ENCODE measurements at places on chromosomes 1 and 21.
A peak's percentile ranks its signal among the peaks of the same experiment; 100 is the strongest.

DNA sequence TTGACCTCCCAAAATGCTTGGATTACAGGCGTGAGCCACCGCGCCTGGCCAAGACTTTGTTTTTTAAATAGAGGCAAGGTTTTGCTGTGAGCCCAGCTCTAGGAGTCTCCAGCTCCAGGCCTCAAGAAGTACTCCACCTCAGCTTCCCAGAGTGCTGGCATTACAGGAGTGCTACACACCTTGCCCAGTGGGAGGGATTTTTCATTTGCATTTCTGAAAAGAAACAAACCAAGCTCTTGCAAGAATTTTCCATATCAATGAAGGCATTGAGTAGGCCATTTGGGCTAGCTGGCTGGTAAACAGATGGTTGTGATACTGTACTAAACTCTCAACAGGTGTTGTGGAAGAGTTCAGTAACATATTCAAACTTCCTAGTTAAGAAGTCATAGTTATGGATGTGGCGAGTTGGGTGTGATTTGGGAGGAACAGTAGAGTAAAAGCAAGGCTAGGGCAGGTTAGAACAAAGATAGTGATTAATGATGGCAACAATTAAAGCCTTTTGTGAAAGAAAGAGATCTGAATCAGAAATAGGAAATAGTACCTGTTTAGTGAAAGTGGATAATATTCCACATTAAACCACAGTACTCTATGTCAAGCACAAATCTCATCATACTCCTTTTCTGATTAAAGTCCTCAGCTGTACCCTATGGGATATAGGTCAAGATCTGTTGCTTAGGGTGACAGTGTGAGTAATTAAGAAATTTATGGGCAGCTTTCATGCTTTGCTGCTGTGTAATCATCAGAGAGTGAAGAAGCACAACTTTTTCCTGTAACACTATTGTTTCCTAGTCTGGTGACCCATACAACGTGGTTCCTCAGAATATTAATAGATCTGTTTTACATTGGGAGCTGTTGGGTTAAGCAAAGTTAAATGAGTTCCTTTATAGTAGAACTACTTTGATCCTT is 10.7 kb downstream of the AKIRIN1 start:
- DNase-seq = no peak

DNA sequence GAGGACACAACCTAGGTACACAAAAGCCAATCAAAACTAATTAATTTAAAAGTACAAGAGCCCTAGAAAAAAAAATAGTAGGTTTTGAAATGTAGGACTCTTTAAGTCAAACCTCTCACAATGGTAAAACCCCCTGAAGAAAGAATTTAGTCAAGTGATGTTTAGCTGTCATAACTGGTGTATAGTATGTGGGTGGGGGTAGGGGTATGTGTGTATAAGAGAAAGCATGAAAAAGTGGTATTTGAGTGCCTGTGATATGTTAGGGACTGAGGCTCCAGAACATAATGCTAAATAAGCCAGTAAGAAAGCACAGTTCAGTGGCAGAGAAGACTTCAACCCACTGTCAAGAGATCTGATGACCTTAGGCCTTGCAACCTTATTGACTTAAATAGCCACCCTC is 507.9 kb downstream of the TTLL7 start:
- no peak for DNase-seq

DNA sequence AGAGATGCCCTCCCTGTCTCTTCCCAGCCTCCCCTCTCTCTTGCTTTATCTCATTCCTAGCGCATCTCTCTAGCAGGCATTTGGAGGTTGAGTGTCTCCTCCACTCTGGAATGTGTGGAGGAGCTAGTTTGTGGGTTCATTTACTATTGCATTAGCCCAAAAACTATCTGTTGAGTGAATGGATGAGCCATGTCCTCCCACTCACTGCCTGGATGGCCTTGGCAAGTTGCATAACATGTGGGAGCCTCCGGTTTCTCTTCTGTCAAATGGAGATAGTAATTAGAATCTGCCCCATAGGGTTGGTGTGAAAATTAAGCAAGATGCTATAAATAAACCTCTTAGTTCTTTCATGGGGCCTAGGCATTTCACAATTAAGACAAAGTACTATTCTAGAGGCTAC is 181.8 kb downstream of the KAZN start:
- DNase-seq = peak; percentile 58

DNA sequence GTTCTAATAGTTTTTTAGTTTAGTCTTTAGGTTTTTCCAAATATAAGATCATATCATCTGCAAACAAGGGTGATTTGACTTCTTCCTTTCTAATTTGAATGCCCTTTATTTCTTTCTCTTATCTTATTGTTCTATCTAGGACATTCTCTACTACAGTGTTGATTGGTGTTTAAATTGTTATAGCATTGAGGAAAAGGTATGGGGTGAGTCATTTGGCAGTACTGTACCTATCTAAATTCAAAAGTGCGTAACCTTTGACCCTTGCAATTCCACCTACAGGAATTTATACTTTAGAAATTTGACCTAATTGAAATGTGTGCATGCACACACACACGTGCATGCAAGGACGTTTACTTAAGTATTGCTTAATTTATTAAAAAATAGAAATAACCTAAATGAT is 78.3 kb downstream of the MAB21L3 start:
- DNase-seq = no peak

DNA sequence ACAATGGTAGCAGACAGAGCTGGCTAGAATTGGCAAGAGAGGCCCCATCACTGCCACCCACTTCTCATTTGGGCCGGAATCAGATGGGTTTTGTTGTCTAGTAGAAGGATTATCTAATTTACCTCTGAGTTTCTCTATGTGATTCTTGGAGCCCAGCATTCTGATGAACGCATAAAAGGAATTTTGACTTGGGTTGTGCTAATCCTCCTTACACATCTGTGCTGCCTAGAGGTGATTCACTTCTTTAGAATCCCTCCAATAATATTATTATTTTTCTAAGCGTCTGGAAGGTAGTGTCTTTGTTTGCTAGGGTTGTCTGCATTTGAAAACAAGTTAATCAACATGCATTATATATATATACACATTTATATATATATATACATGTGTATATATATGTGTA is 118.1 kb downstream of the RUNX1 start:
- peak; percentile 53 for DNase-seq

GRCh38 chr1:207830788-207831187 is 78.9 kb downstream of the CD46 start:
- no peak for DNase-seq

- no peak for DNase-seq
Observed at GRCh38 chr21:24910591-24910990, 696.7 kb downstream of the MRPL39 start.

DNA sequence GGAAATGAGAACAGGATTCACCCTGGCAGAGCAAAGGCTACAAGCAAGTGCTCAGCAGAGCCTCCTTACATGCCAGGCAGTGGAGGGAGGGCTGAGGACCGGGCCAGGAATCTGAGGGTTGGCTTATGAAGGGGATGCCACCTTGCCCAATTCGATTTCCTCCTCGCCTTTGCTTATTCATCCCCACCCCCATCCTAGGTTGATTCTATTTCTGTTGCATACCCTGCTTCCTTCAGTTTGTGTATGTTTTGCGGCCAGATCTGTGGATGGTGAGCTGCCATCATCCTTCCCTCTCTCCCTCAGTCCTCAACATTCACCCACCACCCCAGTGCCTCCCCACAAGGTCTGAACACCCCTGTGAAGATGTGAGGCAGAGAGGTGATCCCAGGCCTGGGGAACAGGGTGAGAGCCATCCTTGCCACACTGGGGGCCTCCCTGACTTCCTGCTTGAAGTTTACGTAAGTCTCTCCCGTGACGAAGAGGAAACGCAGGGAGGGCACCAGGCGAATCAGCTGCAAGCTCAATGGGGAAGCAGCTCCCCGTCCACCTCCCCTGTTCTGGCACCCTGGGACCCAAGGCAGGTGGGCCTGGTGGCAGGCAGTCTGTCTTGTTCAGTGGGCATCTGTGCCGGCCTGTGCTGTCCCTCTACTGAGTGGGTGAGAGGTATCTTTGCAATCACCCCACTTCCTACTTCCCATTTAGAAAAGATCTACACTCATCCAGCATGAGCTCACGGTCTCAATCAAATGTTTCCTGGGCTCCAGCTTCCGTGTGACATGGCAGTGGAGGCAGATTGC is 50.6 kb upstream of the CNTN2 start:
- DNase-seq = no peak

GRCh38 chr1:158454537-158454936 is 7.1 kb upstream of the OR10K1 start:
- DNase-seq = no peak

DNA sequence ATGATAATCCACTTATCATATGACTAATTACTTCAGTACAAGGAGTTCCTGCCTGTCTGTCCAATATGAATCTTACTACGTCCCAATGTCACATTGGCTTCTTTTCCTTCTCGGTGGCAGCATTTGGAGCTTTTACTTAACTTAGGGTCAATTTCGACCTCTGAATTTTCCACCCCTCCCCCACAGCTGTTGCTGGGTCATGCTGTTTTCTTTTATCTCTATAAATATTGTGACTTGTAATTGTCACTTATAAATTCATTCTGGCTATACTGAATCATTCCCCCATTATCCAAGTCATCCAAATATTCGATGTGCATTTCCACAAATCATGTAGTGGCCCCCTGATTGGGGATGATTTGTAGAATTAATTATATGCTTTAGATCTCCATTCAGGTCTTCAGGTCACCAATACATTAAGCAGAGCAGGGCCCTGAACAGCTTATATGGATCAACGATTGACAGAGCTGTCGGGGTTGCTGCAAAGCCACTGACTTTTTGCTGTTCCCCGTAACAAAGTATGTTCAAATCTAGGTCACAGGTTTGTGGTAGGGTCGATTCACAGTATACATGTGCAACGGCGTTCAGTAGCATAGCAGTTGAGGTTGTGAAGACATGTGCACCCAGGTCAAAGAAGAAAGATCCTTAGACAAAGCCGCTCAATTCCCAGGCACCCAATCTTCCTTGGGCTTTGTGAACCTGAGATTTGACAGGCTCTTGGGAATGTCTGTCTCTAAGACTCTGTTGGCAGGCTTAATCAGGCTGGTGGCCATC is 18.3 kb upstream of the RNU1-4 start:
- no peak for DNase-seq

- DNase-seq = no peak
Observed at GRCh38 chr1:89810880-89811279, 10.0 kb upstream of the LRRC8D start.

DNA sequence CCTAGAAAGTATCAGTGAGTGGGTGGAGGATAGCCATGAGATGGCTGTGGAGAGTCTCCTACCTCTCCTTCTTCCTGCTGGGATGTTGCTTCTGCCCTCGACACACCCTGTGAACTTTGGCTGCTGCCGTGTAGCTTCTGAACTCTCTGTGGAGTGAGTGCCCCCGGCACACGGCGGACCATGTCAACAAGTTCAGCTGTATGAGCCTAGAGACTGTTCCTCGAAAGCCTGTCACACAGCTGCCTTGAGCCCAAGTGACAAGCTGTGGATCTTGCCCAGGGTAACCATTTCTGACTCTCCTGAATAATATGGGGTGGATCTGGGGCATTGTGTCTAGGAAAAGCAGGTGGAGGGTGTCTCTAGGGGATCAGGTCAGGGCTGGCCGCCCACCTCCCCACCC is 143.2 kb downstream of the NOS1AP start:
- DNase-seq = no peak

- DNase-seq = no peak
Observed at GRCh38 chr1:33381977-33382376, 48.9 kb downstream of the PHC2 start.

DNA sequence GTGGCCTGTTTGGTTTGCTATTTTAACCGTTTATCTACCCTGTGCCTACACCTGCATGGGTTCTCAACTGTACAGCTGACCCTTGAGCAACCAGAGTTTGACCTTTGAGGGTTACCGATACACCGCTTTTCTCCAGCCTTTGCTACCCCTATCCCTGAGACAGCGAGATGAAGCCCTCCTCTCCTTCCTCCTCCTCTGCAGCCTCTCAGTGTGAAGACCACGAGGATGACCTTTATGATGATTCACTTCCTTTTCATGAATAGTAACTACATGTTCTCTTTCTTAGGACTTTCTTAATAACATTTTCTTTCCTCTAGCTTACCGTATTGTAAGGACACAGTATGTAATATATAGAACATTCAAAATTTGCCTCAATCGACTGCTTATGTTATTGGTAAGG is 14.5 kb upstream of the RNF187 start:
- DNase-seq = no peak

Data from fibroblast of skin of right quadriceps (primary cell).